ENCODE measurements at places on chromosomes 3 and 15. TPM values are rescaled to one million over a fixed set of nuclear protein-coding genes. Genes with fewer than 3 reads are reported as not detected.

The IL16 gene
- 1.0 TPM for total RNA-seq

The CD80 gene
- total RNA-seq = 0.15 TPM

The PLEKHO2 gene
- 11.1 TPM for total RNA-seq

The ANKUB1 gene
- not detected for total RNA-seq

The CYP8B1 gene
- total RNA-seq = 0.08 TPM

The TRPM1 gene
- total RNA-seq = not detected

The GPR15 gene
- not detected for total RNA-seq

The FBXW12 gene
- not detected for total RNA-seq

The C2CD4A gene
- 0.15 TPM for total RNA-seq

The MSL2 gene
- 35.6 TPM for total RNA-seq

The ACTRT3 gene
- total RNA-seq = 1.7 TPM

The ARHGAP11A gene
- total RNA-seq = 124 TPM

The UCN2 gene
- 1.8 TPM for total RNA-seq

The TM4SF1 gene
- total RNA-seq = 1,063 TPM

The MUC20 gene
- total RNA-seq = not detected

The GOLGA8J gene
- 0.44 TPM for total RNA-seq

The ZNF35 gene
- total RNA-seq = 9.3 TPM

The SEMA3G gene
- total RNA-seq = 1.6 TPM

The SPTBN5 gene
- total RNA-seq = 2.1 TPM

The CTXN2 gene
- 0.05 TPM for total RNA-seq

The SCAMP5 gene
- total RNA-seq = 11.2 TPM

The GOLGA8H gene
- 1.5 TPM for total RNA-seq

The XYLB gene
- total RNA-seq = 6.6 TPM

The PLSCR5 gene
- not detected for total RNA-seq

The SYNM gene
- 38.9 TPM for total RNA-seq

The GHSR gene
- not detected for total RNA-seq

The PIERCE2 gene
- total RNA-seq = 2.8 TPM

The TNIK gene
- 1.9 TPM for total RNA-seq

The IQCB1 gene
- total RNA-seq = 20.1 TPM

The ETV5 gene
- total RNA-seq = 79.3 TPM
